ENCODE measurements at places on chromosomes 12 and 14.

GRCh38 chr12:7009512-7009911 lies 8.8 kb downstream of the LPCAT3 start:
- DNase-seq: no peak

DNA sequence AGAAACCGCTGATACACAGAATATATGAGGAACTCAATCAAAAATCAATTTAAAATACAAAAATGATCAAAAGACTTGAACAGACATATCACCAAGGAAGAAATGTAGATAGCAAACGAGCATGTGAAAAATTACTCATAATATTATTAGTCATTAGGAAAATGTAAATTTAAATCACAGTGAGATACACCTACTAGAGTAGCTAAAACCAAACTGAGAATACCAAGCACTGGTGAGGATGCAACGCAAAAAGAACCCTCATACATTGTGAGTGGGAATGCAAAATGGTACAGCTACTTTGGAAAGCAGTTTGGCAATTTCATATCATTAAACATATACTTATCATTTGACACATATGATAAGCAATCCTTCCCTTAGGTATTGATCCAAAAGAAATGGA lies 101.1 kb upstream of the ST8SIA1 start:
- no peak for DNase-seq

DNA sequence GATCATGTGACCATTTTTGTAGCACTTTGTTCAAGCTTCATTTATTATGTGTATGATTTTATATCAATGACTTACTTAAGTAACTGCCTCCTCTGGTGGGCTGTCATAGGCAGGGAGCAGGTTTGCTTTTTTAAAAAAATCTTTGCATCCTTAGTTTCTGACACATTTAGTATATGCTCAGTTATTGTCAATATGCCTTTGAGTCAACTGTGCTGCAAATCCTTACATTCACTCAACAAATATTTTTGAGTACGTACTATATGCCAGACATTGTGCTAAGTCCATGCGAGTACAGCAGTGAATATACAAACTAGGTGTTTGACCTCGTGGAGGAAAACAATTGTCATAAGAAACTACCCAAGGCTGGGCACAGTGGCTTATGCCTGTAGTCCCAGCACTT lies 4.4 kb upstream of the ANAPC5 start:
- no peak for DNase-seq

DNA sequence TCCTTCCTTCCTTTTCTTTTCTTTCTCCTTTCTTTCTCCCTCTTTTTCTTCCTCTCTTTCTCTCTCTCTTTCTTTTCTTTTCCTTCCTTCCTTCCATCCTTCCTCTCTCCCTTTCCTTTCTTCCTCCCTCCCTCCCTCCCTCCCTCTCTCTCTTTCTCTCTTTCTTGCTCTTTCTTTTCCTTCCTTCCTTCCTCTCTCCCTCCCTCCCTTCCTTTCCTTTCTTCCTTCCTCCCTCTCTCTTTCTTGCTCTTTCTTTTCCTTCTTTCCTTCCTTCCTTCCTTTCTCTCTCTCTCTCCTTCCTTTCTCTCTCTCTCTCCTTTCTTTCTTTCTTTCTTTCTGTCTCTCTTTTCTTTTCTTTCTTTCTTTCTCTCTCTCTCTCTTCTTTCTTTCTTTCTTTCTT lies 207.6 kb downstream of the ATP23 start:
- DNase-seq: no peak

DNA sequence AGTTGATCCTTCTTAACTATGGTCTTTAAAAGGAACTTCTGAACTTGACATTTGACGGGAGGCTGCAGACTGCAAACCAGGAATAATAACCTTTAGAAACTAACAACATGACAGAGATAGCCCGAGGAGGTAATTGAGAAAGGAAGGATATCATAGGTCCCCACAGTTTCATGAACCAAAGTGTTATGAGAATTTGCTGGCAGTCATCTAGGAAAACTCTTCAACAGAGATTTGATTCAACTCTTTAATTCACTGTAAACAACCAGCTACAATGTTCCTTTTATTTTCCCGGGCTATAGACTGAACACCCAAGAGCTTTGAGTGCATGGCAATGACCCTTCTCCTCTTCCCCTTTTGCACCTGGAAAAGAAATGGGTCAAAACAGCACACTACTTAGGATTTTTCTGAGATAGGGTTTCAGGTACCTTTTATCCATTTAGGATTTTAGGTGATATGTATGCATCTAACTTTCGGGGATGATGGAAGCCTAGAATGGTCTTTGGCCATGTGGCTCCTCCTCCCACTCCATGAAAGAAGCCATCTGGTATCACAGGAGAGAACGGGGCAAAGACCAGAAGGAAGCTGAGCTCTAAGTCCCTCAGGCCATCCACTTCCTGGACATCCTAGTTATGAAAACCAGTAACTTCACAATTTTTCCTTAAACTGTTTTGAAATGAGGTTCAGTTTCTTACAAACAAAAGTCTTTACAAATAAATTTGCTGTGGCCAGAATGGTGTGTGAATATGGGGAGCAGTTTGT lies 23.0 kb downstream of the GLT8D2 start:
- no peak for DNase-seq

DNA sequence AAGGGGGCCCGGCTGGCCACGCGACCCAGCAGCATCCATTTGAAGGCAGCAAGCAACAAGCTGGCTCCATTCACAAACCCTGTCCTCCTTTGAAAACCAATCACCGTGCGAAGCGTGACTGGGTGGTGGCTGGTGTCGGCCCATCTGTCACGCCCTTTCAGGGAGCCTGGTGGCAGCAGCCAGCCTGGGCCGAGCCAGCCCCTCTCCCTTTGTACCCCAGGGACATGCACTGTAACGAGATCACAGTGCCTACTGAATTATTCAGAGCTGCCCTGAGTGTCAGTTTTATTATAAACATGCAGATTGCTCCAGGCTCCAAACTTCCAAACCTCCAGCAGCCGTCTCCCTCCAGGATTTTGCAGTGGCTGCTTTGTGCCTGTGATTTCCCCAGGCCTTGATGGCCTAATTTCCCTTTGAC lies 22.3 kb upstream of the CTDSP2 start:
- no peak for DNase-seq

DNA sequence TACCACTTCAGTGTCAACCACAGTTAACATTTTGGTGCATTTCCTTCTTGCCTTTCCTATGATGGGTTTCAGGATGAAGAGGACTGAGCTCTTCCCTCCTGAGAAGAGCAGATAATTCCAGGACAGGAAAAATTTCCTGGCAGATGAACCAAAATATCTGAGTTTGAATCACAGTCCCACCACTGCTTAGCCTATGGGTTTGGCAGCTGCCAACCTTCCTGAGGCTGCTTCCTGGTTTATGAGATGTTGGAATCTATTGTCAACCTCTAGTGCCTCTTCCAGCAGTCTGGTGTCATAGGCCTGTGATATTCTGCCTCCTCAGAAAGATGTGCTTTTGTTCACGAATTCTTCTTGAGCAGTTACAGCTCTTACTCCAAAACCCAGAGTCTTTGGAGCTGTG lies 197.4 kb upstream of the FRMD6 start:
- no peak for DNase-seq

DNA sequence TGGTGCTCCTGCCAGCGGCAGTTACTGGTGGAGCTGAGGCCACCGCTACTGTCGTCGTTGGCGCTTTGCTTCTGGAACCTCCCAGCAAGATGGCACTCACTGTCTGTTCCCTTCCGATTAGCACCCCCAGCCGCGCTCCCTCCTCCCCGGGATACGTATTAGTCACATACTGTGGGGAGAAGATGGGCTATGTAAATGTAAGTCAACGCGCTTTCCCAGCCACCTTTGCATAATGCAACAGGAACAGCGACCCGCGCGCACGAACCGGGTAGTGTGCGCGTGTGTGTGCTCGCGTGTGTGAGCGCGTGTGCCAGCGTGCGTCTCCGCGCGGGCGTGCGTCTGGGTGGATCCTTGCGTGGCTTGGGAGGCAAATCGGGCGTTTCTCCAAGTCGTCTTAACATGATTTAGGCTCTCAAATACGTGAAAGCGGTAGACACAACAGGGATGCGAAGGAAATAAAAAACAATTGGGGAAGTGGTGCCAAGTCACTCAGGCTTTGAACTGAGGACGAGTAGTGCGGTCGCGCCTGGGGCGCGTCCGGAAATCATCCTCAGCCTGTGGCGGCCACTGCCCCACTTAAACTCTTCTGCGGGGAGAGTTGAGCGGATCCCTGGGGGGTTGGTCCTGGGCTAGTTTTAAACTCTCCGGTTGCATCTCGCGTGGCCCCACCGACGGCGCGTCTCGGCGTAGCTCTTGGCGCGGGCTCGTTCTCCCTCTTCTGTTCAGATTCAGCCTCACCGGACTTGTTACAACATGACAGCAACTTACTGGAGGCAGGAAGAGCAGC lies 1.8 kb downstream of the FLRT2 start:
- DNase-seq: no peak

DNA sequence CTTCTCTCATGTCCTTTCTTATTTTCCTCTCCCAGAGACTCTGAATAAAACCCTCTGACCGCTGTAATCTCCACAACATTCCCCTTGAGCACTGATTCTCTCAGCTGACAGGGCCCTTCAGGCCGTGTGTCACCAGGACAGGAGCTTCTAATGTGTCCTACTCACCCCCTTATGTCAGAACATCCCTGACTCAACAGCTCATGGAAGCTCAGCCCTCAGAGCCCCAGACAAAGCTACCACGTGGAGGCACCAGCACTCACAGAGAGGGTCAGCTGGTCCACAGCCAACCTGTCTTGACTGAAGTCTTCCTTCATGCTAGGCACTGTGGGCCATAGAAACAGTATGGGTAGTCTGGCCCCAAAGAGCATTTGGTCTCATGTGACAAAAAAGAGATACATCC lies 49.8 kb downstream of the SMUG1 start:
- no peak for DNase-seq

DNA sequence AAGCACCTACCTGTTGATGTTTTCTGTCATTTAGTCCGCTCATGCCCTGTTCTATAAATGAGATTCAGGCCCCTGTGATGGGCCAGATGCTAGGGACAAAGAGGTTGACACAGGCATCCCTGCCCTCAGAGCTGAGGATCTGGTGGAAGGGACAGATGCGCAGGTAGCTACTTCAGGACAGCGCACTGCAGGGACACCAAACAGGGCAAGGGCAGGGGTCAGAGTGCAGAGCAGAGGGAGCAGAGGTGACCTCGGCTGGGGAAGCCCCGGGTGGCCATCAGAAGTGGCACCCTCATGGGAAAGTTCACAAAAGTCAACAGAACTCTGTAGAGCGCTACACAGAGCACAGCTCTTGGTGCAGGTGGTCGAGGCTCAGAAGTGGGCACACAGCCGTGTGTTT lies 5.6 kb upstream of the PNMA1 start:
- no peak for DNase-seq

DNA sequence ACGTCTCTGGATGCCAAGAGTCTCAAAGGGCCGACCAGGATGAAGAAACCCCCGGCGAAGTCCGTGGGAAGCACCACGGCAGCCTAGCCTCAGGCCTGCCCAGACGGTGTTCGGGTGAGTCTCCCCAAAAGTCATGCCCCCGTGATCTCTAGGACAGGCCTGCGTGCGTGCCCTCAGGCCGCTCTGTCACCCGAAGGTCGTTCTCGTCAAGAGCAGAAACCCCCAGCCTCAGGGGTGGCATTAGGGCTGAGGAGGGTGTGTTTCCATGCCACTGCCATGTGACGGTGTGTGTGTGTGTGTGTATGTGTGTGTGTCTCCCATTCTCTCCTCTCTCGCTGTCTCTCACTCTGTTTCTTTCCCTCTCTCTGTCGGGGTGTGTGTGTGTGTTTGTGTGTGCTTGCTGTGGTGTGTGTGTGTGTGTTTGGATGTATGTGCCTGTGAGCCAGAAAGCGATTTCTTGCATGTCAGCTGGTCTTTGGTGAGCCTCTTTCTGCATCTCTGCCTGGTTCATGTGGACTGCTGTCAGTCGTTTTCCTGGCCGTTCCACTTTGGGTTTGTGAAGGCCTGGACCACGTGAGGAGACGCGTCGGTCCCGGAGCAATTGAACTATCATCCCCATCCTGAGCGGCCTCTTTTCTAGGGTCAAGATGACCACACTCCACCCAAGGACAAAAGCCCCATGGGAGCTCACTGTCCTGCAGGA lies 772.5 kb upstream of the ALG10B start:
- DNase-seq: no peak

- DNase-seq: no peak
Observed at GRCh38 chr14:60211153-60211552, 37.9 kb upstream of the PPM1A start.

- DNase-seq: no peak
Observed at GRCh38 chr14:32709027-32709426, 229.7 kb upstream of the NPAS3 start.

DNA sequence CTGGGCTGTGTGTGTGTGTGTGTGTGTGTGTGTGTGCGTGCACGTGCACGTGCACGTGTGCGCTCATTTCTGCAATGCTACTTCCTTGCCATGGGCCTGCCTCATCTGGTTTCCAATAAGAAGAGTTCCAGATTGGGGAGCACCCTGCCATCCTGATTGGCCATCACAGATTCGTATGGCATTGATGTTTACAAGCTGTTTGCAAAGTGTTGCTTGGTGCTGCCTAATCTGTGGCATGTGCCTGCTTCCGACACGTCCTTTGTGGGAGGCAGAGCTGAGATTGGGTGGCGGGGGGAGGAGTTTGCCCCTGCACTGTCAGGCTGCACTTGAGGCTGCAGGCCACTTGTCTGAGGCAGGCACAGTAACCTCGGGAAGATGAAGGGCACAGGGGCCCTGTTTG lies 39.2 kb downstream of the SAMD4A start:
- DNase-seq: no peak

- DNase-seq: no peak
Observed at GRCh38 chr12:19692566-19692965, 253.3 kb downstream of the AEBP2 start.

DNA sequence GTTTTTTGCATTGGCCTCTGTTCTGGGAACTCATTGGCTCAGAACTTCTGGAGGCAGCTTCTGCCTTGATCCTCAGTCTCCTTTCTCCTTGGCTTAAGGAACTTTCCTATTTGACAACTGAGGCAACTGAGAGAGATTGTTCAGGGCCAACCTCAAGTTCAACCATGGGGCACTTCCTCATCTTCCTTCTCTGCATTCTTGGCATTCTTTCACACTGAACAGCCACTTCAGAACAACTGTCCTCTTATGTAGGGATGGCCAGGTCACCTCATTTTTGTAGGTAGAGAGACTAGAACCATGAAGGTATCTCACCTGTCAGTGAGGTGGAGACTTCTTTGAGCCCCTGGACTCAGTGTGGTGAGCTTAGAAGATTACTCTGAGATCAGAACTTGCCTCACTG lies 63.0 kb upstream of the NRXN3 start:
- DNase-seq: no peak

GRCh38 chr12:77916276-77916675 lies 85.6 kb downstream of the NAV3 start:
- DNase-seq: no peak

- DNase-seq: no peak
Observed at GRCh38 chr14:77470224-77470870, 12.5 kb downstream of the AHSA1 start.
